Esophagus squamous epithelium (tissue), 5 donors: ENCODE measurements at places on chromosomes 1 and 21.

- no peak for DNase-seq
Measured at GRCh38 chr1:74266001-74266400, 30.8 kb downstream of the TNNI3K start.

DNA sequence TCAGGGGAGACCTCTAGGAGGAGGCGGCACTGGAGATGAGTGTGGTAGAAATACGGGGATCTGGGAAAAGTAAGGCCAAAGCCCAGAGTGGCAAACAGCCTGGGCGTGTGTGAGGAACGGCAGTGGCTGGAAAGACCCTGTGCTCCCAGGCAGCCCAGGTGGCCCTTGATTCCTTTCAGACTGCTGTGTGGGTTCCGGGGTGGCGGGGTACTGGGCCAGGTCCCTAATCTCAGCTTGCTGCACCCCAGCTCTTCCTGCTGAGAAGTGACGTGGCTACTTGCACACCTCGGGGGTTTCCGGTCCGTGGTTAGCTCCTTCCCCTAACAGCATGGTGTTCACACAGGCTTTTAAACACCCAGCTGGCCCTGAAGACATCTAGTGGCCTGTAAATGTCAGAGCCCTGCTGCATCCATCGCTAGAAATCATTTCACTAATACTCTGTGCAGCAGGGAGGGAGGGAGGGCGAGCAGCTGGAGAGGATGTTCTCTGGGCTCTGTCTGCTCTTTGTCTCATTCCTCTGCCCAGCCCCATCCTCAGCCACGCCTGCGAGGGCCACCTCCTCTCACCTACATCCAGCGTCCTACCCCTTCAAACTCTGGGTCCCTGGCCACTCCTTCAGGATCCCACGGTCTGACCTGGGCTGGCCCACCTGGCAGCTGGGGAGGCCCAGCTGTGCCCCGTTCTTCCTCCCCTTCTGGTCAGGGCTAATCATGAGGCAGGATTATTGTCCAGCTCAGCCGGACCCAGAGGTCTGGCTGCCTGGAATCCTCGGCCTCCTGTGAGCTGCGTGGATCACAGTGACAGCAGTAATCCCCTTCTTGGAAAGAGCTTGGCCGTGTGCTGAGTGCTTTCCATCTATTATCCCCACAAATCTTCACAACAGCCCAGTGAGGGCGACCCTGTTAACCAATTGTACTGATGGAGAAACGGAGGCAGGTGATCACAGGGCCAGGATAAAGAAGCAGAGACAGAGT lies 7.2 kb downstream of the ZDHHC18 start:
- DNase-seq: peak; percentile 48

GRCh38 chr21:28913071-28913470 lies 79.6 kb downstream of the LTN1 start:
- DNase-seq: no peak

DNA sequence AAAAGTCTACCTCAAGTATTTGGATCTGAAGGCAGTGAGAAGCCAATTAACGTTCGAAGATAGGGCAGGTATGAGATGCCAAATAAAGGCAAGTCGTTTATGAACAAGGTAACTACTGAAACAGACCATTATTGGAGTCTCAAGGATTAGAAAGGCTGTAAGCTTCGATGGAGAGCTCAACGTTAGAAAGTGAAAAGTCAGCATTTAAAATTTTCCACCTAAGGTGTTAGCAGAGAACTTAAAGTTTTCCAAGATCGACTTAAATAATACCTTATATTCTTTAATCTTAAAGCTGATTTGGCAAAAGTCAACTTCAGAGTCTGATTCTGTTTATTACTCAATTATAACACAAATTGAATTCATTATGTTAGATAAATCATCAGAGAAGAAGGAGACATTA lies 28.1 kb downstream of the CLDN17 start:
- no peak for DNase-seq

- DNase-seq: no peak
Measured at GRCh38 chr1:227885648-227886502, 61.9 kb downstream of the WNT9A start.

- DNase-seq: no peak
Measured at GRCh38 chr1:179190861-179191260, 38.6 kb downstream of the ABL2 start.

GRCh38 chr1:236702791-236703394 lies 16.6 kb downstream of the ACTN2 start:
- no peak for DNase-seq

- no peak for DNase-seq
Measured at GRCh38 chr1:32100807-32101708, 6.8 kb upstream of the KPNA6 start.

DNA sequence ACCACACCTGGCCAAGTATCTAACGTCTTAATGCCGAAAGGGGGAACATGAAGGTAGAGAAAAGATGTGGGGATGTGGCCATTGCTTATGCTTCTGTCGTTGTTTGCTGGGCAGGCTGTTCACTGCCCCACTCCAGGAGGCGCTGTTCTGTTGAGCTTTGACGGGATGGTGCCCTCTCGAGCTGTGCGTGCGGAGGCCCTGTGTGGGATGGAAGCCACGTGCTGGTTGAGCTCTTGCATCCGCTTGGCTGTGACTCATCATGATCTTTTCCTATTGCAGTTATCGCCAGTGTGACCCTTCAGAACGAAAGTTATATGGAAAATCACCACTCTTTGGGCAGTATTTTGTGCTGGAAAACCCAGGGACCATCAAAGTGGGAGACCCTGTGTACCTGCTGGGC lies 26.3 kb downstream of the MTARC1 start:
- DNase-seq: no peak

- no peak for DNase-seq
Measured at GRCh38 chr1:36339215-36339614, 15.8 kb upstream of the EVA1B start.
